Fibroblast of skin of left biceps (primary cell): ENCODE measurements at places on chromosomes 3 and 15.

GRCh38 chr3:105518806-105519418 lies 152.2 kb downstream of the ALCAM start:
- DNase-seq, result no peak

DNA sequence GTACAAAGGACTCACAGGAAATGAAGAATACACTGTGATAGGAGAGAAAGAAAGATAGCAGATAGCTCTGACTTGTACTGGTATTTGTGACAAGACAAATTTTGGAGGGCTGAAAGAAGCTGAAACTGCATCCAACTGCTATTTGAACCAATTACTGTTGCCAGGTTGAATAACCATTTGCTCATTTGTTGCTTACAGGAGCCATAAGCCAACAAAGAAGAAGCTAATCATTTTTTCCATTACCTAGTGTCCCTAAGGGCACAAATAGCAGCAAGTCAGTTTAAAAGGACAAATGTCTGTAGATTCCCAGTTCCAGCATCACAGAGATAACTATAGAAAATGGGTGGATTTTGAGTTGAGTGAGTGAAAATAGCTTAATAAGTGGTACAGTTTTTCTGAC lies 376.9 kb upstream of the ARPP21 start:
- no peak for DNase-seq

GRCh38 chr15:83285284-83285978 lies 967 bp upstream of the BNC1 start:
- DNase-seq, result no peak

- DNase-seq, result no peak
These were observed 10.7 kb upstream of the DNAJC13 start for GRCh38 chr3:132406587-132406986.

- DNase-seq, result no peak
These were observed 173.2 kb downstream of the APBA2 start for GRCh38 chr15:29058903-29059539.

GRCh38 chr15:66130496-66131034 lies 123.0 kb downstream of the MEGF11 start:
- no peak for DNase-seq

DNA sequence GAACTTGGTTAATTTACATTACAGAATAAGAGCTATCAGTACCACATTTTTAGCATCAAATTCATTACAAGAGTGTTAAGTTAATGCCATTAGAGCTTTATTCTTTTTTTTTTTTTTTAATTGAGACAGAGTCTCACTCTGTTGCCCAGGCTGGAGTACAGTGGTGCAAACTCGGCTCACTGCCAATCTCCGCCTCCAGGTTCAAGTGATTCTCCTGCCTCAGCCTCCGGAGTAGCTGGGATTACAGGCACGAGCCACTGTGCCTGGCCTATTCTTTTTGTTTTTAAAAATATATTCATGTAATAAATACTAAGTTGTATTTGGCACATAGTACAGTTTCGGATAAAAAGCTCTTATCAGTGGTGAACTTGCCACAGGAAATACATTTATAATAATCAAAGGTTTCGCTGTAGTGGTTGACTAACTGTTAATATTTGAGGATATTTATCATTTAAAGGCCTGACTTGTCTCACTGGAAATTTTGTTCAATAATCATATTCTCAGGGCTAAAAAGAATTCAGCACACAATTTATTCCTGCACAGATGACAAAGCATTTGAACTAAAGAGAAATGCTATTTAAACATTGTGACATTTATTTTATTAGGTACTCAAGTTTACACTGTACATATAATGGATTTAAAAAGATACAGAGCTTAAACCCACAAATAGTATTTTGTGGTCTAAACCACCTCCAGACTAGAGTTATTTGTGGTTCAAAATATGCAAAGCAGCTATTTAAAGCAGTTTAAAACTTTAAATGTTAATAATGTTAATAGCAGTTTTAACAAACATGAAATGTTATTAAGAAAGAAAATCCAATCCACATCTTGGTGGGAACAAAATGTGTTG lies 6.1 kb upstream of the LEKR1 start:
- DNase-seq, result no peak

GRCh38 chr3:150243466-150243865 lies 164.6 kb upstream of the TSC22D2 start:
- DNase-seq, result no peak

GRCh38 chr3:11603628-11604027 lies 40.1 kb downstream of the VGLL4 start:
- DNase-seq, result peak; percentile 59
